ENCODE measurements at places on chromosomes 5 and 9.
A peak's percentile ranks its signal among the peaks of the same experiment; 100 is the strongest.

DNA sequence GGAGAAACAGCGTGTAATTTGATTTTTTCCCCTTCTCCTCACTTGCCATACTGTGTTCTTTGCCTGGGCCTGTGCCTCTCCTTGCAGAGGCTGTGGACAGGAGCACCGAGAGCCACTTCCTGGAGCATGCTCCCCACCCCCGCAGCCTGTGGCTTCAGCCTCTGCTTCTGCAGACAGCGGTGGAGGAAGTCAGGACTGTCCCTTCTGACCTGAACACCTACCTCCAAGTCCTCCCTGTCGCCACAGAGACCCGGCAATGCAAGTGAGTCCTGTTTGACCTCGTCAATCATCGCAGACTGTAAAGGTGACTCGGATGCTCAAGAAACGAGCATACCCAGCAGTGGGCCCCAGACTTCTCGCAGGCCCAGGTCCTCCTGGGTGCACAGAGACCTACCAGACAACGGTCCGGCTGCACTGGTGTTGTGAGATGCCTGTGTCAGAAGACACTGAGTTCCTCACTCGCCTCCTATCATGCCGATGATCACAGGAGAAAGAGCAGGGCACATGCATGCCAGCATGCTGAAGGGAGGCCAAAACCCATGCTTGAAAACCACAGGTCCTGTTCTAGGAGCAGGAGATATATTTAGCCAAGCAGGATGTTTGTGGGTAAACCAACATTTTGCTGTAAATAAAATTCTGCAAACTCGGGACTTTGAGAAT, 198.8 kb downstream of the AUH start:
- DNase-seq = peak; percentile 45

- DNase-seq = no peak
Observed at GRCh38 chr9:70994582-70994981, 126.8 kb downstream of the TRPM3 start.

DNA sequence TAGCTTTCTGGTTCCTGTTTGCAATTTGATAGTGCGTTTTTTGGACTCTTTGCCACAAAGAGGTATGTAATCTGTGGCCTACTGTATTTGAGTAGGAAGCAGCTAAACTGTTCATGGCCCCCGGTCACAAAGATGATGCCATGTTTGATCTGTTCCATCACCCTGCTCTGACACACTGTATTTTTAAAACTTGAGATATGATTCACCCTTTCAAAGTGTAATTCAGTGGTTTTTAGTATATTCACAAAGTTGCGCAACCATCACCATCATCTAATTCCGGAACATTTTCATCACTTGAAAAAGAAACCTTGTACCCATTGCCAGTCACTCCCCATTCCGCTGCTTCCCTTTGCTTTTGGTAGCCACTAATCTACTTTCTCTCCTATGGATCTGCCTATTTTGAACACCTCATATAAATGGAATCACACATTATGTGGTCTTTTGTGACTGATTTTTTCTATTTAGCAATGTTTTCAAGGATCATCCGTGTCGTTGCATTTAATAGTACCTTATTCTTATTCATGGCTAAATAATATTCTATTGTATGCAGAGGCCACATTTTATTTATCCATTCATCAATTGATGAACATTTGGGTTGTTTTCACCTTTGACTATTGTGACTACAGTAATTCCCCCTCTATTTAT, 141.6 kb downstream of the NR3C1 start:
- no peak for DNase-seq

- no peak for DNase-seq
Observed at GRCh38 chr9:93112116-93112863, 16.3 kb downstream of the CARD19 start.

DNA sequence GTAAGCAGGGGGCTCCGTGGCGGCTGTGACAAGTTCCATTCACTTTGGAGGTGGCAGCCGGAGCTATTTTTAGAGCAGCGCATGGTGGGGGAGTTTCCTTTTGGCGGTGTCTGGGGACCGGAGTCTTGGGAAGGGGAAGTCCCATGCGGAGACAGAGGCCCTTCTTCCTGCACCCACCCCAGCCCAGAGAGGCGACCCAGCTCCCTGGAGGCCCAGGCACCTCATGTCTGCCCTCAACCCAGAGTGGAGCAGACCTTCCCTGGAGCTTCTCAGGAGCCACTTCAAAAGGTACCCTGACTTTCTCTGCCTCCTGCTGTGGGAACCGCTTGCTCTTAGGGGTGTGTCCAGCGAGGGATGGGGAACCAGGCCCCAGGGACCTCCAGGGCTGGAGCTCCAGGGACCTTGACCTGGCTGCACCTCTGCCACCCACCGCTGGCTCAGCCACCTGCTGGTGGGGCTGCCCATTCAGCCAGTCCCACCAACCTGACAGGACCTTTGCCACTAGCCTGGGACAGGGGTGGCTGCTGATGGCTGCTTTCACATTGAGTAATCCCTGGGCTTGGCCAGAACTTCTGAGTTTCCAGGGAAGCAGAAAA, 34.1 kb downstream of the NEK6 start:
- DNase-seq = peak; percentile 8

DNA sequence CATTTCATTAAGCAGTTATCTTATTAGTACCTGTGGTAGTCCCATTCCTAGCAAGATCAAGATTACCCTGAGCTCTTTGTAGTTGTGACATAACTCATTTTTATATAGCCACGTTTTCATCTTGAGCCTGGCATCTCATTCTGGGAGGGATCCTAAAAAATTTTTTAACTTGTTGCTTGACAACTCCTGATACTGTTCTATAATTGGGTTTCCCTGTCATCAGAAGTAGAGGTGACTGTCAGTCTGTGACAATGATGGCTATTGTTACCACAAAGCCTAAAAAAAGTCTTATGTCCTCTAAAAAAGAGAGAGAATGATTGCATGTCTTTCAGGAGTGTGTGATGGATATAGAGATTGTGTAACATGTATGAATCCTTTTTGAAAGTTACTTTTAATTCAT, 164.8 kb downstream of the SGCD start:
- no peak for DNase-seq

GRCh38 chr5:132883261-132883834, 9.9 kb downstream of the LEAP2 start:
- peak; percentile 33 for DNase-seq

- DNase-seq = no peak
Observed at GRCh38 chr5:72531496-72532190, 24.4 kb upstream of the ZNF366 start.

- DNase-seq = no peak
Observed at GRCh38 chr9:92671323-92671722, 1.4 kb upstream of the IPPK start.

DNA sequence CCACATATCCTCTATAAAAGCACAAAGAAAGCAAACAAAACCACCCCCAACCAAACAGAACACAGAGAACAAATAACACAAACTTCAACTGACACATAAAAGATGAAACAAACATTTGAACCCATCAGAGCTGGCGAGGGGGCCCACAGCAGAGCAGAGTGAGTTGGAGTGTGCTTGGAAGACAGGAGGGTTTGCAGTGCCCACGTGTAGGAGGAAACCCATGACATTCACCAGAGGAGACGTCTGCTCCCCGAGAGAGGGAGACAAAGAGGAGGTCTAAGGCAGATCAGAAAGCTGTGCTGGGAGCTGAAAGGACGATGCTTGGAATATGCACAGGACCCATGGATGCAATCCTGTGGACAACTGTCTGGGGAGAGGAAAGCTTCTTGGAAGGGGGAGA, 27.0 kb downstream of the MRPL36 start:
- DNase-seq = no peak

GRCh38 chr5:113487416-113487780, 855 bp downstream of the MCC start:
- DNase-seq = no peak

DNA sequence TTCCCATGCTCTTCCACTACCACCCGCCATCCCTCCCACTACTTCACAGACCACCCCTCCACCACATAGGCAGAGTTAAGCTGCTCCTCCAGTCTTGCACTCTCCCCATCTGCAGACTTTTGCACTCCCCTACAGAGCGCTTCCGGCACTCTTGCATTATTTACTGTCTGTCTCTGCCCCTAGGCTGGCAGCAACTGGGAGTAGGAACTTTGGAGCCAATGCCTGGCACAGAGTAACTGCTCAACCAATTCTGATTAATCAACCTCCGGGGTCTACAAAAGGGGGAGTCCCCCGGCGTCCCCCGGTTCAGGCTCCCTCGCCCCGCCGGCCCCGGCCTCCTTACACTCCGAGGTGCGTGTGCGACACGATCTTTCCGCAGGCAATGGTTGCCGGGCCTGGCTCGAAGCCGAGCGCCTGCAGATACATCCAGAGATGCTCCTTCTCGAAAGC, 498 bp downstream of the HAUS6 start:
- DNase-seq = peak; percentile 70

GRCh38 chr5:2169850-2170760, 287.4 kb upstream of the IRX4 start:
- DNase-seq = no peak

GRCh38 chr5:1184481-1184880, 16.9 kb upstream of the SLC6A19 start:
- DNase-seq = no peak

- no peak for DNase-seq
Observed at GRCh38 chr9:103474156-103474555, 479.0 kb downstream of the CYLC2 start.

DNA sequence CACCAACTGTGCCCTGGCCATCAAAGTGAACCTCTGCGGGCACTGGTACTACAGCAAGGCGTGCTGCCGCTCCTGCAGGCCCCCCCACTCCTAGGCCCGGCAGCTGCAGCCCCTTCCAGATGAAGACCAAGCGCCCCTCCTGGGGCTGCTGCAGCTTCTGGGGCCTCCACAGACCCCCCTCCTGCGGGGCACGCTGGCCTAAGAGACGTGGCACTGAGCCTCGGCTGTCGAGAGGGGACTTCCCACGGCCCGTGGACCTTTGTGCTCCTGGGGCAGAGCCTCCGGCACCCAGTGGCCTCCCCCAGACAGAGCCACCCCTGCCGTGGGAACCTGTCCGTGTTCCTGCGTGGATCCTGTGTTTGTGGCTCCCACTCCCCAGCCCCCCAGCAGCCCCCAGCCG, 34.4 kb downstream of the FAM163B start:
- no peak for DNase-seq

- no peak for DNase-seq
Observed at GRCh38 chr5:107619781-107620180, 51.0 kb downstream of the EFNA5 start.

DNA sequence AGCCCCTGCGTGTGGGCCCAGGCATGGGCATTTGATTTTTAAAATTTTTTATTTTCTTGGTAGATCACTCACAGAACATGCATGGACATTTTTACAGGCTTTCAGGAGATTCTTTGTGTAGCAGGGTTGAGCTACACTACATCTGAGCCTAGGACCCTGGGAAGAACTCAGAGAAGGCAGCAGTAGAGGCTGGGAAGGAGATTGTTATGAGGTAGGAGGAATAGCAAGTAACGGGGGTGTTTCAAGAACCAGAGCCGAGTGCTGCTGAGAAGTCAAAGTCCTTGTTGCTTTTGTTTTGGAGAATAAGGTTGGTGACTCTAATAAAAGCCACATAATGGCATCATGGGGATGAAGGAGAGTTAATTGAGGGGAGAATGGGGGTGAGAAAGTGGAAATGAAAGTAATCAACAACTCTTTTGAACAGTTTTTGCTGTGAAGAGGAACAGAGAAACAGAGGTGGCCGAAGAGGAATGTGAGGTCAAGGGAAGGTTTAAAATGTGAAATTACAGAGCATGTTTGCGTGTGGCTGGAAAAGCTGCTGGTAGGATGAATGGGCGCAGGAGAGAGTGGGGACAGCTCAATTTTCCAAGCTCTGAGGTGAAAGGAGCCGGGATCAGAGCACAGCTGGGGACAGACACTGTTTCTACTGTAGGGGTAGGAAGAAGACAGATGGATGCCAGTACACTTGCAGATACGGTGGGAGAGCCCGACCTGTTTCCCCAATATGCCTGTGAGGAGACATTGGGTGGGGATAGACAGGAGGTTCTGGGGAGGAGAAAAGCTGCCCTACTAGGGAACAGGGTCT, 4.7 kb upstream of the PDLIM7 start:
- no peak for DNase-seq

DNA sequence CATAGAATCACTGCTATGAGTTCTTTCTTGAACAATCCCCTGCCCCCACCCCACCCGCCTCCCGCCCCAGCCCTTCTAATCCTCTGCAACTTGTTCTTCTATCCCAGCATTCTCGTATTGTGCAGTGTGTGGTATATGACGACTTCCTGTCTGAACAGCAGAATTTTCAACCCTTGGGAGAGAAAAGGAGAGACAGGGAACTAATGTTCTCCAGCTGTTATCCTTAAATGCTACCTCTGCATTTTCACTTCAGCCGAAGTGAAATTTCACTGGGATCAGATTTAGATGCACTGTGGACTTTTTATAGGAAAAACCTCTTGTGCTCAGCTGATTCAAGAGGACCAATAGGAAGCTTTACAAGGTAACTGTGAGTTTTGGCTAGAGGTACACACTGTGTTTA, 2.2 kb downstream of the FBXL7 start:
- peak; percentile 12 for DNase-seq

- no peak for DNase-seq
Observed at GRCh38 chr5:141757402-141757801, 75.4 kb upstream of the ARAP3 start.

DNA sequence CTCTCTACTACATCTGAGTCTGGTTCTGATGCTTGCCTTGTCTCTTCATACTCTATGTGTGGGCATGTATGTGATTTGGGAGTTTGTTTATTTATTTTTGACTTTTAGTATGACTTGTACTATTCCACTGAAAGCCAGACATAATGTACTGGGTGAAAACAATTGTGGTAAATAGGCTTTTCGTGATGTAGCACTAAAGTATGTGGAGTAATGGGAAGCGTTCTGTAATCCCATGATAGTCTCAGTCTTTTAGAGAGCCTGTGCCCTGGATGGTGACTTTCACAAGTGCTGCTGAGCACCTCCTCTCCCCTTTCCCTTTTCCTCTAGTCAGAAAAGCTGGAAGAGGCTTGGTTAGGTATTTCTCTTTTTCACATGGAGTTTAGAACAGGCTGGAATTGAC, 85.8 kb upstream of the S1PR3 start:
- no peak for DNase-seq

GRCh38 chr9:92048924-92049625, 66.1 kb downstream of the SPTLC1 start:
- DNase-seq = no peak

DNA sequence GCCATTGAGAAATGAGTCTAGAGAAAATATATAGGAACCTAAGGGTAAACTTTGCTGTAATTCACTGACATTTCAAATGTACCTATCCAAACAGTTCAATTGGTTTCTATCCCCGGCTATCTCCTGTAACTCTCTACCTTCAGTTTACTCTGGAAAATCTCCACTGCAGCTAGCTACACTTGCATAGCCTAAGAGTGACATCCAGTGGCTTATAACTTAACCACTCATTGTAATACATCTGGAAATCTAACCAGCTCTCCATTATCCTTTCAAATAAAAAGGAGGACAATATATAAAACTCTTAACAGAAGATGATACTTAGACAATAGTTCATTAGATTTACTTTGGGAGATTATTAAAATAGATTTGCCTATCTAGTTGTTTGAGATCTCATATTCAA, 35.3 kb upstream of the SPDL1 start:
- DNase-seq = no peak

GRCh38 chr9:99354104-99354503, 132.0 kb downstream of the SEC61B start:
- no peak for DNase-seq

Data from DND-41 (cell line).